ENCODE measurements at places on chromosomes 2 and 18. TPM values are rescaled to one million over a fixed set of nuclear protein-coding genes. Genes with fewer than 3 reads are reported as not detected.
A peak's percentile ranks its signal among the peaks of the same experiment; 100 is the strongest.

The POLE4 gene
- total RNA-seq: 67.8 TPM

The ZBTB7C gene
- 0.13 TPM for total RNA-seq

GRCh38 chr18:3449512-3450011 lies 410 bp upstream of the TGIF1 start:
- peak overlapping the region; percentile 94 for H3K27ac ChIP-seq
- no peaks in the 10 kb centered on the region for H3K27me3 ChIP-seq

GRCh38 chr2:36338124-36338826 lies 17.3 kb upstream of the CRIM1 start:
- H3K27me3 ChIP-seq: no peaks in the 10 kb centered on the region
- no peaks in the 10 kb centered on the region for H3K36me3 ChIP-seq
- no peak overlapping the region for H3K27ac ChIP-seq
- H3K4me1 ChIP-seq: no peaks in the 10 kb centered on the region
- no peak for DNase-seq
- H3K4me3 ChIP-seq: no peak overlapping the region

- peaks cover 19% of the 10 kb centered on the region for H3K4me1 ChIP-seq
- H3K4me3 ChIP-seq: peak overlapping the region; percentile 63
- H3K27me3 ChIP-seq: no peaks in the 10 kb centered on the region
- no peaks in the 10 kb centered on the region for H3K36me3 ChIP-seq
These were observed 2.7 kb downstream of the ID2 start for GRCh38 chr2:8684540-8684877.

- no peak overlapping the region for H3K4me3 ChIP-seq
- no peaks in the 10 kb centered on the region for H3K4me1 ChIP-seq
- no peak for DNase-seq
- no peak overlapping the region for H3K27ac ChIP-seq
- no peaks in the 10 kb centered on the region for H3K27me3 ChIP-seq
These were observed 22.6 kb downstream of the SEPTIN10 start for GRCh38 chr2:109591206-109591605.

- H3K27ac ChIP-seq: no peak overlapping the region
- no peak for DNase-seq
- no peaks in the 10 kb centered on the region for H3K36me3 ChIP-seq
These were observed 487.0 kb downstream of the DCC start for GRCh38 chr18:52826994-52827393.

Measured in CD8-positive, alpha-beta memory T cell (primary cell).